ENCODE measurements at places on chromosomes 2 and 18.

GRCh38 chr2:95291222-95291621 is 5.9 kb upstream of the KCNIP3 start:
- no peak for DNase-seq

DNA sequence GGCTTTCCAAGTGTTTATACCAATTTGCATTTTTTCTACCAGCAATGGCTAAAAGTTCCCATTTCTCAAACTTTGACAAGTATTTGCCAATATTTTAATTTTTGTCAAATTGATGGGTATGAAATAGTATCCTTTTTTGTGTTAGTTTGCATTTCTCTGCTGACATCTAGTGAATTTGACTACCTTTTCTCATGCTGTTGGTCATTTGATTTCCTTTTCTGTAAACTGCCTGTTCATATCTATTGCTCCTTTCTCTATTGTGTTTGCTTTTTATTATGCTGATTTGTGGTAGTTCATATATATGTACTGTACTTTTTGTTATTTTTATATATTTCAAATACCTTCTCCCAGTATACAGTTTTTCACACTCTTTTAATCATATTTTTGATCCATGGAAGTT is 149.4 kb downstream of the PMAIP1 start:
- DNase-seq, result no peak

DNA sequence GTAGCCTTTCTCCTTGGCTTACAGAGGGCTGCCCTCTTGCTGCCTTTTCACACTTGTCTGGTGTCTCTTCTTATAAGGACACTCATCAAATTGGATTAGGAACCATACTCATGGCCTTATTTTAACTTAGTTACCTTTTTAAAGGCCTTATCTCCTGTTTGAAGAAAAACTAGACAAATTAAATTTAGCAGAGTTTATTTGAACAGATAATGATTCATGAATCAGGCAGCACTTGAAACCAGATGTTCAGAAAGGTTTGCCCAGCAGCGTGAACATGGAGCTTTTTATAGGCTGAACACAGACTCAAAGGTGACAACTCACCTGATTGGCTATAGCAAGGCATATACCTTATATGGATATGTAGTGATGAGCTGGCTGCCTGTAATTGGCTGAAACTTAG is 238.0 kb downstream of the GULP1 start:
- no peak for DNase-seq

GRCh38 chr2:241198381-241199279 is 10.2 kb downstream of the ANO7 start:
- no peak for DNase-seq

- no peak for DNase-seq
These were observed 21.1 kb upstream of the MALT1 start for GRCh38 chr18:58649966-58650816.

GRCh38 chr18:61607867-61608266 is 274.6 kb downstream of the CDH20 start:
- DNase-seq, result no peak

DNA sequence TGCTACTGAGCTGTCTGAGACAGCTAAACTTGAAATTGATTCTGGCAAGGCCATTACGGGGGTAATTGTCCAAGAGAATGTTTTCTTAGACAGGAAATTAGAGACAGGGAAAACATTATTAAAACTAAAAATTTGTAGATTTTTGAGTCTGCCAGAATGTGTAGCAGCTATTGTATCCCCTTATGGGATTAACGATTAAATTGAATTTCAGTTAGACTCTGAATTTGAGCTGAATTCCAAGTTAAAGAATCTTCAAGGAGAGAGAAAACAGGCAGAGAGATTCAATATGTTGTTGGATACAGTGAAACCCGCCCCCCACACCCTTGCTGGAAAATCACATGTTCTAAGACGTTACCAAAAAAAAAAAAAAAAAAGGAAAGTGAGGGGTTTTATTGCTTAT is 32.7 kb upstream of the CCDC68 start:
- DNase-seq, result no peak

DNA sequence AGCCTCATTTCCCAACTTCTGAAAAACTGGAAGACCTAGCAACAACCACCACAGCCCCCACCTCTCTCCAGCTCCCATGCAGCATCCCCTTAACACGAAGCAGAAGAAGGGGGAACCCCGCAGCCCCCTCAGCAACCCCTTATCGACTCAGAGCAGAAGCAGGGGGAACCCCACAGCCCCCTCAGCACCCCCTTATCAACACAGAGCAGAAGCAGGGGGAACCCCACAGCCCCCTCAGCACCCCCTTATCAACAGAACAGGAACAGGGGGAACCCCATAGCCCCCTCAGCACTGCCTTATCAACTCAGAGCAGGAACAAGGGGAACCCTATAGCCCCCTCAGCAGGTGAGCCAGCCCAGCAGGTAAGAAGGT is 6.7 kb downstream of the SLC66A2 start:
- DNase-seq, result no peak

GRCh38 chr2:29469961-29470360 is 354.7 kb downstream of the CLIP4 start:
- DNase-seq, result no peak

DNA sequence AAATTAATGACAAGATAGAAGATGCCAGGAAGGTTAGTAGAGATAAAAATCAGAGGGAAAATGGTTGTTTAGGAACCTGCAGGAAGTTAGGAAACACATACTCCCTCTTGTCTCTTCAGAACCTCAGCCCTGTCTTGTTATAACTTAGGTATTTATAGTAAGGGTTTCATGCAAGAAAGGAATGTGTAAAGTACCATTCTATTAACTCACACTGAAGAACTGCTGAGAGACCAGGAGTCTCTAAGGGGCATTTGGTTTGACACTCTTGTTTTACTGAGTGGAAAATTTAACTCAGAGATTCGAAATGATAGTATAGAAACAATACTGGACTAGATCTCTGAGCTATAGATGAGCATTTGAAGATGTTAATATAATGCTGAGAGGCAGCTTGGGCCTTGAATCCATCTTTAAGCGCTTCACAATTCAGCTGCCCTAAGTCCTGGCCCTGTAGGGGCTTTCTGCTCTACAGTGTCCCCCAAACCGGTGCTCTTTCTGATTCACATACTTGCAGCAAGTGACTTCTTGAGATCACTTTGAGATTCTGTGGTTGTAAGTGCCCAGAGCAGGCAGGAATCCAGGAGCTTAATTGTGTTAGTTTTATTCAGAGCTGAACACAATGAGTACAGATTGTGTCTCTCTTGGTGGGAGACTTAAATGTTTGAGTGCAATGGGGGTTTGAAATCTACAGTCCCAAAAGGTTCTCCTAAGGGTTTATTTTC is 235.0 kb upstream of the RGPD4 start:
- no peak for DNase-seq

DNA sequence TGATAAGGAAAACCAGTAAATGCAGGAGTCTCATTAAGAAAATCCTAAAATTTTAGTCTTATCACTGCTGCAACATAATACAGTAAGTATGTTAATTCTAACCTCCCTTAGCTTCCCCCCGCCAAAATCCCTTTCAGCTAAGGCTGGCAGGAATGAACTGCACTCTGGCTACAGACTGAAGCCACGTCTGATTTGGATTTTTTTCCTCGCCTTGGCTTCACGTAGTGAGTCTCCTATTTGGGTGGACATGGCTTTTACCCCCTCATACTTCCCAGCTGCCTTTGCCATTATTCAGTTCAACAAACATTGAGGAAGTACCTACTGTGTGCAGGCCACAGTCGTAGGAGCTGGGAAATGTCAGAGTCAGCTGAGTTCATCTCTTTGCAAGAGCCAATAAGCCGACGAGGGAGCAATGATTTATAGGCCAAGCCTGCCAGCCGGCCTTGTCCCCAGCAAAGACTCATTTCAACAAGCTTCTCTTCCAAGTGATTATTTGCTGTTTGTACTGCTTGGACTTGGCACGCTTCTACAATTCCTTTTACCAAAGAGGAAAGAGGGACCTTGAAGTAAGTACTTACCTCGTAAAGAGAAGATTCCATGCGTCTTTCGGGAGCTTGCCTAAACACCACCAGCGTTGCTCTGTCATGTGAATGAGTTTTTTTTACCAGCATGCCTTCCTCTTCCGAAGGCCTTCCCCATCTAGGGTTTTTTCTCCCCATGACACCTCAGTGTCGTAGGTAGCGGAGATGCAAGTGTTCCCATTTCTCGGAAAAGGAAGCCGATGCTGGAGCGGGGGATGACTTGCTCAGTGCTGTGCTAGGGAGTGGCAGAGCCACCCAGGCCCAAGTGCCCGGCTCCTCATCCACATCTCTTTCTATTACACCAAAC is 138.6 kb downstream of the KLHL29 start:
- no peak for DNase-seq

DNA sequence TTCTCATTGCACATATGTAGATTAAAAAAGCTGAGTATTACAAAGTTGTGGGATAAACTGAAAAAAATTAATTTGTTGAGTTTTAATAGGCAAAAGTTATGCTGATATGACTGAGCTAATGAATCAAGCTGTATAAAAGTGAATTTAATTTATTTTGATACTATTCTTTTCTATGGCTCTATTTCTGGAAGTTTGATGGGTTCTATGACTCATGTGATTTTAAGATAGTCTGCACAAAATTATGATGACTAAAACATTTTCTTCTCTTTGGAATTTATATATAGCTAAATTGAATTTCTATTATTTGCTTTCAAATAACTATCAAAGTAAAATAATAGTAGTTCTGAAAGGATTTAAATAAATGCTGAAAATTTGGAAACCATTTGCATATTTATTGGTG is 71.0 kb upstream of the MMADHC start:
- DNase-seq, result no peak

DNA sequence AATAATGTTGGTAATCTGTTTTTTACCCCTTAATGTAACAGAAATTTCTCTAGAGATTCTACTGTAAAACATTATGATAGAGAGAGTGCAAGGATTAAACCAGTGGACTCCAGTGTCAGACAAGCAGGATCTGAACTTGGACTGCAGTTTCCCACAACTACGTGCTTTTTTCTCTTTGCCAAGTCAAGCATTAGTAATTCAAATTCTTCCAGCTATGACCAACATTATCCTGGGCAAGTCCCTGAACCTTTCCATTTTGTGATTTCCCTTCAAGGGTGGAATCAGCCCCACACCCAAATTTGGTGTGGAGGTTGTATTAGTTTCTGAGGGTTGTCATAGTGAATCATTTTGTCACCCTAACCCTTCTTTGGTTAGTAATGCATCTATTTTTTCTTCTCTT is 482.0 kb downstream of the ZNF516 start:
- no peak for DNase-seq

DNA sequence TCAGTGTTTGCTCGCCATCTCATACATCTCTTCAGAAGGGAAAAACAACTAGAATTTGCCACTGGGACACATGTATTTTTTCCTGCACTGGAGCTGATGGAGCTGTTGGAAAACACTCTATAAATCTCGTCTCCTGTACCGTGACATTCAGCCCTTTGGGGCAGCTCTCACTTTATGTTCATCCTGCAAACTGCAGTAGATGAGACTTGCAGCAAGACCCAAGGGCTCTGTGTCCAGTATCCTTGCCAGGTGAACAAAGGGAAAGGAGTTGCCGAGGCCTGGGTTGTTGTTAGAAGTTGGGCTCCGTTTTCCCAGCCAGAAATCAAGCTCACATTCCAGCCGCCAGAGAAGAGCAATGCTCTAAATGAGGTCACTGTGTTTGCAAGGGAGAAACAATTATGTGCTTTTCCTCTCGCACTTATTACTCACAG is 285.1 kb downstream of the SLC4A3 start:
- DNase-seq, result no peak

DNA sequence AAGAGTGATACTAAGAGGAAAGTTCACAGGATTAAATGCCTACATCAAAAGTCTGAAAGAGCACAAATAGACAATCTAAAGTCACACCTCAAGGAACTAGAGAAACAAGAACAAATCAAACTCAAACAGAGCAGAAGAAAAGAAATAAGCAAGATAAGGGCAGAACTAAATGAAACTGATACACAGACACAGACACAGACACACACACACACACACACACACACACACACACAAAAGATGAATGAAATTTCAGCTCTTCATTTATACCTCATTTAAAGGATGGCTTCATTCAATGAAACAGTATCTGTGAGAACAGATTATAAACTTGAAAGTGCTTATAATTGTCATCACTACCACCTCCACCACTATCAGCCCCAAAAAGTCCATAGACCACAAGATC is 428.9 kb downstream of the MBD2 start:
- no peak for DNase-seq

DNA sequence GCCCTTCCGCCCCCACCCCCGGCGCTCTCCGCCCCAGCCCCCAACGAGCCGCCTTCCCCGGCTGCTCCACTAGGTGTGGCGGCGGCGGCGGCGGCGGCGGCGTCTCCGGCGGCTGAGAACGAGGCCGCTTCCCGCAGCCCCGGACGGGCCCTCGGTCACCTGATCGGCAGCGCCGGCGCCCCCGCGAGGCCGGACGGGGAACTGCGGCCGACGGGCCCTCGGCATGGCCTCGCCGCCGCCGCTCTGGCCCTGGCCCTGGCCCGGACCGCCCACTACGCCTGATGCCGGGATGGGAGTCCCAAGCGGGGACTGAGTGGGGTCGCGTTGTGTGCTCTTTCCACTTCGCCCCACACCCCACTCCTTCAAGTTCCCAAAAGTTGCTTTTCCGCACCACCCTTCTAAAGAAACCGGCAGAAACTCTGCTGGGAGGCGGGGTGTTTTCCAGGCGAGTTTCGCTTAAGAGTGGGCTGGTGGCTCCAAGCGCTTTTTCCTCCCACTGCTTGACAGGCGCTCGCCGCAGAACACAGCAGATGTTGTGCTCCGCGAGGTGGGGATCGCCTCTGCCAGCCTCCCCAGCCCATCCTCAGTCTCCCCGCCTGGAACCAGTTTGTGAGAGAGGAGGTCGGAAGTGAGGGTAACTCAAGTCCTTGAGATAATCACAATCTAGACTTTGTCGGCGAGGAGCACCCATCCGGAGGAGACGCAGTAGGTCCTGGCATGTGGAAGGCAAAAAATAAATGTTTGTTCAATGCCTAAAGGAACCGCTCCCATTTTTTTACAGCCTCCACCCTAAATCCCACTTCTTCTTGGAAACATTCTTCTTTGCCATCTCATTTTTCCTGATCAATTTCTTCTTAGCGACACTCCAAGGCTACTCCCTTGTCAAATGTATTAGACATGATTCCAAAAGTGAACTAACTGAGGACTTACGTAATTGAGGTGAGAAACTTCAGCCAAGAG is at the start of gene NCKAP1:
TSS of gene NCKAP1 (minus strand) at position 117 of the 960 bp plus-strand sequence. CDS start 358 bp downstream, outside the sequence.
- DNase-seq, result peak; percentile 85

DNA sequence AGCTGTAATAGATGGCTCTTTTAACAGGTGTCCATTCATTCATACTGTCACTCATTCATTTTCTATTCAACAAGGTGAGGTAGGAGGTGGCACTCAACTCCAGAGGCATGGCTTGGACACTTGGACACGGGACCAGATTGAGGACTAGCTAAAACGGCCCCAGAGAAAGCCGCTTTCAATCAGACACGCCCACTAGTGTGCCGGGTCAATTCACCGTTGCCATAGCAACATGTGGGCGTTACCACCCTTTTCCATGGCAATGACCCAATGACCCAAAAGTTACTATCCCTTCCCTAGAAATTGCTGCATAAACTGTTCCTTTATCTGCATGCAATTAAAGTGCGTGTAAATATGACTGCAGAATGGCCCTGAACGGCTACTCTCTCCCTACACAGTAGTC is 49.2 kb upstream of the LGALSL start:
- no peak for DNase-seq

Measured in stimulated activated CD4-positive, alpha-beta T cell treated with anti-CD3 and anti-CD28 coated beads, Interleukin-1b, Interleukin-23, amount 100 ng/mL, for 48 hours (primary cell).